HepG2 (cell line): ENCODE measurements at places on chromosomes 1 and 21.

DNA sequence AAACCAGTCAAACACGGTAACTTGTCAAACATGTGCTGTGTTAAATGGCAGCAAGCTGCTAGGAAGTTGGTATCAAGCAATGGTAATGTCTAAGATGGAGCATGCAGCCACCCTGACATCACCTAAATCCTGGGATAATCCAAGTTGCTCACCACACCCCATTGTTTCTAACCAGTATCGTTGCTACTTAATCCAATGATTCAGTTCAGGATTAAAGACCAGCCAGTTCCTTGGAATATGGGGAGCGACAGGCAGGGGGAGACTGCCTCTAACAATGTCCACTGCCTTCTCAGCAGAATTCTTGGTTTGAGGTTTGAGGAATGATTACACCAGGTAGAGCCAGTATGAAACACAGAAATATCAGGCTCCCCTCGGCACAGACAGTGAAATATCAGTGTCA is 122.1 kb upstream of the IFFO2 start:
- DNase-seq, result no peak

- no peak for DNase-seq
Measured at GRCh38 chr1:194300776-194301175, 1114.4 kb upstream of the B3GALT2 start.

DNA sequence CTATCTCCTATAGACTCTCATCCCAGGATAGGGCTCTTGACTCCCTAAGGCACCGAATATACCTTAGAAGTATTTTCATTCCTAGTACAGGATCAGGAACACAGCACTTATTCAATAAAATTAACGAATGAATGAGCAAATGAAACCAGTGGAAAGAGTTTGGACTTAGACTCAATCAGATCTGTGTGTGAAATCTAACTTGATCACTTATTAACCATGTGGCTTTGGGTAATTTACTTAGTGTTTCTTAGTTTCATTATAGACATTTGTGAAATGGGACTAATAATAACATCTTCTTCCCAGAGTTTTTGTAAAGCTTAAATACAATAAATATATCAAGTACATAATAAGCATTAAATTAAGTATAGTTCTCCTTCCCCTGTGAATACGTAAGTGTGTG is 230.1 kb downstream of the ADGRL2 start:
- no peak for DNase-seq

GRCh38 chr1:203968761-203969160 is 104.2 kb upstream of the SOX13 start:
- no peak for DNase-seq

DNA sequence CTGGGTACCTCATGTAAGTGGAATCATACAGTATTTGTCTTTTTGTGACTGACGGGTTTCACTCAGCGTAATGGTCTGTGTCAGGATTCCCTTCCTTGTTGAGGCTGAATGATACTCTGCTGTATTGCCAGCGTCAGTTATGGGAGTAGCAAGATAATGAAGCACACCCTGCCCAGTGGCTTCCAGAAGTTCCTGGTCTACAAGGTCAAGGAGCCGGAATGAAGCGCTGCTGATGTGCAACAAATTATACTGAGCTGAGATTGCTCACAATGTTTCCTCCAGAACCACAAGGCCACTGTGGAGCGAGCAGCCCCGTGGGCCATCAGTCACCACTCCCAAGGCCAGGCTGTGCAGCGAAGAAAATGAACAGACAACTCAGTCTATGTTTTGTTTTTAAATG is 24.0 kb upstream of the TDRD10 start:
- no peak for DNase-seq

DNA sequence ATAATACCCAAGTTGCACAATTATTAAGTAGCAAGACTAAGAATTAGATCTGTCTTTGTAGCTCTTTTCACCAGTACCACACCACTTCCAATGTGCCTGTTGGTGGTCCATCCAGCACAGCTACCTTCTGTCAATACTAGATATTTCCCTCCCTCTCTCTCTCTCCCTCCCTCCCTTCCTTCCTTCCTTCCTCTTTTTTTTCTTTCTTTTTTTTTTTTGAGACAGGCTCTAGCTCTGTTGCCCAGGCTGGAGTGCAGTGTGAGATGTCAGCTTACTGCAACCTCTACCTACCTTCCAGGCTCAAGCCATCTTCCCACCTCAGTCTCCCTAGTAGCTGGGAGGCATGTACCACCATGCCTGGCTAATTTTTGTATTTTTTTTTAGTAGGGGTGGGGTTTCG is 21.1 kb downstream of the KPNA6 start:
- DNase-seq, result no peak

DNA sequence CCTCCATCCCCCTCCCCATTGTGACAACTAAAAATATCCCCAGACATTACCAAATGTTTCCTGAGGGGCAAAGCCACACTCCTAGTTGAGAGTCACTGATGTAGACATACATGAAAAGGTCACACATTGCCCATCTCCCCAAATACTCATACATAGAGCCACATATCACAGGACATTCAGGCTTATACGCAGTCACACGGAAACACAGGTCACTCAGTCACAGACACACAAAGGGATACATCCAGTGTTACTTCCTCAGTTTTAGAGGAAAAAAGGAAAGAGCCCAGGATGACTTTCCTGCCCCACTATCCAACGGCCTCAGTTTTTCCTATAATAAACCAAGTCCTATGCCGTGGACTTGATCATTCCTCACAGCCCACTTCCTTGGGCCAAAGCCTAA is 1.9 kb downstream of the SLC39A1 start:
- DNase-seq, result no peak

GRCh38 chr1:241356187-241356518 is 852 bp downstream of the RGS7 start:
- no peak for DNase-seq

- no peak for DNase-seq
Measured at GRCh38 chr1:31413405-31414001, 490 bp downstream of the SERINC2 start.

- no peak for DNase-seq
Measured at GRCh38 chr1:171597203-171597602, 24.8 kb upstream of the MYOCOS start.

DNA sequence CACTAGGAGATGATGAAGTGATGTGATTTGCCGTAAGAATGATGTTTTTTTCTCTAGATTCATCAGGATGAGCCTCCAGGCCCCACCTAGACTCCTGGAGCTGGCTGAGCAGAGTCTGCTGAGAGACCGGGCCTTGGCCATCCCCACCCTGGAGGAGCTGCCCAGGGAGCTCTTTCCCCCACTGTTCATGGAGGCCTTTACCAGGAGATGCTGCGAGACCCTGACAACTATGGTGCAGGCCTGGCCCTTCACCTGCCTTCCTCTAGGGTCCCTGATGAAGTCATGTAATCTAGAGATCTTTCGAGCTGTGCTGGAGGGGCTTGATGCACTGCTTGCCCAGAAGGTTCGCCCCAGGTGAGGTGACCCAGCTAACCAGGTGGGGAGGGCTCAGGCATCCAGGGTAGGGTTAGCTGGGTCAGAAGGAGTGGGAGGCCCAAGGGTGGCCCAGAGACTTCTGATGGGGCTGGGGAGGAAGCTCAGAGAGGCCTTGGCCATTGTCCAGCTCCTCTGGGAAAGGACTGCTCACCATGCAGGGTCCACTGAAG is 1.3 kb downstream of the PRAMEF12 start:
- DNase-seq, result no peak

DNA sequence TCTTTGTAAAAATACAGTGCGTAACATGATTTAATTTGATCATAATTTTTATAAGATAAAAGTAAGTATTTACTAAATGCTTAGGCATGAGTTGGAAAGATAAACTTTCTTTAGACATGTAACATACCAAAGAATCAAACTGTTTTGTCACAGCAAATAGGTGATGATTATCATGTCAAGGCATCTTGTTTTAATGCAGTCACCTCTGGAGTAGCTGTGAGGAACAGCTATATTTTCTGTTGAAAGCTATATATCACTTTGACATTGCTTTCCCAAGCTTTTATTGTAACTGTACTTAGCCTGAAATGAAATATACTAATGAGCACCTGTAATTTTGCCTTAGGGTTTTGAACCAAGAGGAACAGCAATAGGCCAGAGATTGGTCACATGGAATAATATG is 151.9 kb downstream of the TLR5 start:
- DNase-seq, result no peak

DNA sequence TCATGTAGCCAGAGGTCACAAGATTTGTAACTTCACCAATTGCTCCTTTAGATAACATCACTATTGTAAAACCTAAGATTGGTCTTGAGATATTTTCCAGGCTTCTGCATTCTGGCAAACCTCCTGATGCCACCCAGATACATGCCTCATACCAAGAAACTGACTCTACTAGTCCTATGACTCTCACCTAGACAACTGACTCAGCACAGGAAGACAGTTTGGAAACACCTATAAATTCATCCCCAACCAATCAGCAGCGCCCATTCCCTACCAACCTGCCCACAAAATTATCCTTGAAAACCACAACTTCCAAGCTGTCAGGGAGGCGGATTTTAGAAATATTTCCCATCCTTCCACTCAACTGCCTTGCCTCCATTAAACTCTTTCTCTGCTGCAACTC is 2.6 kb downstream of the NME7 start:
- no peak for DNase-seq

DNA sequence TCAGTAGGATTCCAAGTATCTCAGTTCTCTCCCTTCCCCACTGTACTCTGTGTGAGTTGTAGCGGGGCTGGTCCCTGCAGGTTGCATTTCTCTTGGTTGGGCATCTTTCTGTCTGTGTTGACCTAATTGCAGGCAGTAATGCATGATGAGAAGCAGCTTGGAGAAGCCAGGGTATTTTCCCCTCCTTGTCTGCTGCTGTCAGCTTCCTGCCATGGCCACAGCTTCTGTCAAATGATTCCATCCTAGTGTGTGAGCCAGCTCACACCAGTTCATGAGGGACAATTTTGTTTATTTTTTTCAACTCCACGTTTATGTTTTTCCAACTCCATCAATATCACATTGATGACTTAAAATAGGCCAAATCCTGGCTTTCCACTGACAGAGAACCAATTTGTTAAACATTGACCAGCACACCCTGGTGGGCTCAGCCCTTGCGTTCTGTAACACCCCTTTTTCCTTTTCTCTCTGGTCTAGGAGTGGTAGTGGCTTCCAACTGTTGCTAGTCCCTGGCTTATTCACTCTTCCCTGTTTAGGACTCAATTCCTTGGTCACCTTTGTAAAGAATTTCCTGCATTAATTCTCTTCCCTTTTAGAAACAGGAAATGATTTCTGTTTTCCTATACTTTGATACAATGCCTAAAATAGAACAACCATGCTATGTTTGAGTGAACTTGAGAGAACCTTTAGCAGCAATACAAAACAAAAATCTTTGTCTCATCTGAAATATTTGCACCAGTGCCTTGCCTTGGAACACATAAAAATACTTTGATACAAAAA is 44.9 kb upstream of the APOBEC4 start:
- no peak for DNase-seq

GRCh38 chr1:37513795-37514349 is 694 bp downstream of the MEAF6 start:
- DNase-seq, result peak; percentile 40

DNA sequence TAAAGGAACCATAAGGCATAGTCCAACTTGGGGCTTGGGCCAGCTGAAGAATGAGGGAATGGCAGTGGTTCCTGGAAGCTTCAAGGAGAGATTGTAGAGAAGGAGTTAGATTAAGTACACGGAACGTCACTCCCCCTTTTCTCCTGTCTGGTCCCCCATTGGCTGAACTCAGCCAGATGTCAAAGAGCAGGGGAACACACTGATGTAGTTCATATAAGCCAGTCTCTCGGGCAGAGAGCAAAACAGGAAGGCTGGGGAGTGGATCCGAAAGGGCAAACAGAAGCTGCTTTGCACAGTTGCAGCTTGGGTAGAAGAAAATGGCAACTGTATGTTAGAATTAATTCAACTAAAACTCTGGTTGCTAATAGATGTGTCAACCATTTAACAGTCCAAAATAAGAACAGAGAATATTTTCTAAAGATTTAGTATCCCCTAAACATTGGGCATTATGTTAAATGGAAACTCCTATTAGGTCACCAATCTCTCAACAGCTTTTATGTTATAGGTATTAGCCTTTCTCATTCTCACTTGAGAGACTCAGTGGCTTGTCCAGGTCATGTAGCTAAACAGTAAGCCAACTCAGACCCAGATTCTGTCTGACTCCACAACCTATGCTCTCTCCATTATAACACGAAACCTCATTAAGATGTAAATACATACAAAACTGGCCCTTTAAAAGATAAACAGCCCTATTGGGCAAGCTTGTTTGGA is 600.7 kb upstream of the USP24 start:
- no peak for DNase-seq

GRCh38 chr1:185645686-185646085 is 88.5 kb upstream of the HMCN1 start:
- no peak for DNase-seq

- no peak for DNase-seq
Measured at GRCh38 chr1:92972409-92973129, 11.3 kb upstream of the DIPK1A start.

DNA sequence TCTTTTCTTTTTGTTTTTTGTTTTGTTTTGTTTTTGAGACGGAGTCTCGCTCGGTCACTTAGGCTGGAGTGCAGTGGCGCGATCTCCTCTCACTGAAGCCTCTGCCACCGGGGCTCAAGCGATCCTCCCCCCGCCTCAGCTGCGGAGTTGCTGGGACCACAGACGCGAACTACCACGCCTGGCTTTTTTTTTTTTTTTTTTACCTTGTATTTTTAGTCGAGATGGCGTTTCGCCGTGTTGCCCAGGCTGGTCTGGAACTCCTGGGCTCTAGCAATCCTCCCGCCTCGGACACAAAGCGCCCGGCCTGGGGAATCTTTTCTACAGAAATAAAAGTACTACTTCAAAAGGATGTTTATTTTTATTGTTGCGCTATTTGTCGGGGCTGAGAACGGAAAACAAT is 1.1 kb upstream of the SETDB1 start:
- no peak for DNase-seq

GRCh38 chr1:207396168-207396746 is 57.9 kb upstream of the CR2 start:
- no peak for DNase-seq
